ENCODE measurements at places on chromosomes 7 and 10. TPM values are rescaled to one million over a fixed set of nuclear protein-coding genes. Genes with fewer than 3 reads are reported as not detected.

The NUTM2E gene
- total RNA-seq = not detected

The LRRC4 gene
- total RNA-seq = 0.56 TPM

The DLX5 gene
- total RNA-seq = not detected

The ADAMTS14 gene
- under 0.01 TPM for total RNA-seq

DNA sequence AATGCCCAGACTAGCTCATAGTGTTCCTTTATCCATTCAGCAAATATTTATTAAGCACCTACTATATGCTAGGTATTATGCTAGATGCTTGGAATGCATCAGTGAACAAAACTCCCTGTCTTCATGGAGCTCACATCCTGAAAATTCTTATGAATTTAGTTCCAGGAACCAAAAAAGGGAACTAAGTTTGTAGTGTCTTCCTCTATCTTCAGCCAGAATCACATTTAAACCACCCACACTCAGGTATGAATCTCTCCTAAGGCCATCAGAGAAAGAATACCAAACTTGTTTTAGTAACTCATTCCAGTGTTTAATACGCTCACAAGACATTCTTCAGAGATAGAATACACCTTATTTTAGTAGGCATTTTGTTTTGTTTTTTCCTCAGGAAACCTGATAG, 10.1 kb upstream of the EGR2 start:
- no peak for DNase-seq

- no peak for DNase-seq
Observed at GRCh38 chr7:98569691-98570337, 47.3 kb upstream of the NPTX2 start.

DNA sequence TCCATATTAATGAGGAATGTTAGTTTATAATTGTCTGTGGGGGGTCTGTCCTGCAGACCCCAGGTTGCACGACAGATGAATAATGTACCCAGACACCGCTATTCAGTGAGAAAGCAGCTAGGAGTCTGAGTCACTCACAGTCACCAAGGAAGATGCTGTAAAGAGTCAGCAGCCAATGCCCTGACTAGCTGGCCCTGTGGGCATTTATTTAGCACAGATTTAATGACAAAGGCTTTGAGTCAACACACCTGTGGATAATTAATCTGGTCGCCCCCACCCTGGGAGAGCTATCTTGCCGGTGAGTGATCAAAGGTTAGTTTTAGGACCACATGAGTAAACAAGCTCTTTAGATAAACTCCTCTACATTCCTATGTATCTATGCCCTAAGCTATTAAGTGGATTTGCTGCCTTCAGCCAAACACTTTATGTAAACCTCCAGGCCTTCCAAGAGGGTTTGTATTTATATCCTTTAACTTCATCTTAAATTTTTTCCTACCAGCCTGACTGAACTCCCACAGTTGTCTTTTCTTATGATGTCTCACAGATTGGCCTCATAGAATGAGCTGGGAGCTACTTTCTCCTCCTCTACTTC, 180.0 kb upstream of the ADCY1 start:
- DNase-seq = no peak

GRCh38 chr7:142308326-142308725, 50.5 kb upstream of the PRSS58 start:
- DNase-seq = no peak

- peak; percentile 69 for DNase-seq
Observed at GRCh38 chr7:101901661-101902491, 84.5 kb downstream of the CUX1 start.

DNA sequence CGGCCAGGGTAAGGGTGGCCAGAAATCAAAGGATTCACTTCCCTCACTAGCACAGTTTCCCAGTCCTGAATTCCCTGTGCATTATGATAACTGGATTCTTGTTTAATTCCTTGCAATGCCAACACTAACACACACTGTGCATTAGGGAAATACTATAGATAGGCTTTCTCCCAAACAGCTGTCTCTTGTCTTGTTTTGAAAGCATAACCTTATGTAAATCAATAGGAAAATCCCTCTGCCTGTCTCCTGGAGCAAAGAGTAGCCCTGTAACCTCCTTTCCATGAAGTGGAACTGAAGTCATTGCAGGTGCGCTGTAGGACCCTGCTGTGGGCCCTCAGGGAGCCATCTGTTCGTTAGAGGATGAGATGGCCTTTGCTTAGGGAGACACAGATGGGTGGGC, 82.8 kb upstream of the FAM171A1 start:
- no peak for DNase-seq
